Pulmonary artery endothelial cell (primary cell): ENCODE measurements at places on chromosomes 3 and 15. TPM values are rescaled to one million over a fixed set of nuclear protein-coding genes. Genes with fewer than 3 reads are reported as not detected.

DNA sequence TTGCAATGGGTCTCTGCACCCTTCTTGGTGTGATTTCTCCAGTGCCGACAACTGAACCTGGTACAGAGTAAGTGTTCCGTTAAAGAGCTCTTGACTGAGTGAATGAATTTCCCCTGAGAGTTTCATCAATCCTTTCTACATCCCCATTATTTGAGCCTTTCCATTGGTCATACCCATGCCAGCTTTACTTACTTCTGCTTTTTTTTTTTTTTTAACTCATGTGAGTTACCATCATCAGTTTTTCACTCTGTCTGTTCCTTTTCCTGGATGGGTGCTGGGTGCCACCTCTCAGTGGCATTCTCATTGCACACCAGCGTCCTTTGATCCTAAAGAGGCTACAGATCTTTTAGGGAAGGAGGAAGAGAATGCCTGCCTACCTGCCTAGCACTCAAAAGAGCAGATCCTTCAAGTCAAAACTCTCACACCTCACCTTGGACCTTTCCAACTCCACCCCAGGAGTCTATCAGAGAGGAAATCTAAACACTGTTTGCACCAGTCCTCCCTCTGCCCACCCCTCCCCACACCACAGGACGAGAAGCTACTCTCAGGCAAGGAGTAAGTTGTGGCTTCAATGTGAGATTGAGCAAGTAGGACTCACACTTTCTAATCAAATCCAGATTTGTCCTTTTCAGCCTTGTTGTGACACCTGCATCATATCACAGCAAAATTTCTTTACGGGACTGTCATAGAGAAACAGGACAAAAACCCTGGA lies 13.1 kb upstream of the USP3 start:
- DNase-seq: no peak

DNA sequence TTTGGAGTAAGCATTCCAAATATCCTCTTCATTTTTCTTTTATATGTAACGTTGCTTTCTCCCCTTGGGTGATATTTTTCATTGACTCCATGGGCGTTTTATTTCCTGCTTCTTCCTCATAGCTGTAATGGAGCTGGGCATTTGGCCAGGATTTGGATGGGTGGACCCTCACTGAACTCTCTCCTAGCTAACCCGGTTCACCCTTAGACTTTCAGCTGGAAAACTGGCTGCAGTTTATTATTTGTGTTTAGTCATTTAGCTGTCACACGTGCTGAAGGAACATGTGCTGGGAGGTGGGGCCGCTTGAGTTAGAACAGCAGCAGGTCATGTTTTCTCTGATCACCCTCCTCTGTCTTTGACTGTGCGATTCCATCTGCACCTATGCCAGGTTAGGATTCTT lies 407.6 kb downstream of the ZIC1 start:
- peak; percentile 51 for DNase-seq

DNA sequence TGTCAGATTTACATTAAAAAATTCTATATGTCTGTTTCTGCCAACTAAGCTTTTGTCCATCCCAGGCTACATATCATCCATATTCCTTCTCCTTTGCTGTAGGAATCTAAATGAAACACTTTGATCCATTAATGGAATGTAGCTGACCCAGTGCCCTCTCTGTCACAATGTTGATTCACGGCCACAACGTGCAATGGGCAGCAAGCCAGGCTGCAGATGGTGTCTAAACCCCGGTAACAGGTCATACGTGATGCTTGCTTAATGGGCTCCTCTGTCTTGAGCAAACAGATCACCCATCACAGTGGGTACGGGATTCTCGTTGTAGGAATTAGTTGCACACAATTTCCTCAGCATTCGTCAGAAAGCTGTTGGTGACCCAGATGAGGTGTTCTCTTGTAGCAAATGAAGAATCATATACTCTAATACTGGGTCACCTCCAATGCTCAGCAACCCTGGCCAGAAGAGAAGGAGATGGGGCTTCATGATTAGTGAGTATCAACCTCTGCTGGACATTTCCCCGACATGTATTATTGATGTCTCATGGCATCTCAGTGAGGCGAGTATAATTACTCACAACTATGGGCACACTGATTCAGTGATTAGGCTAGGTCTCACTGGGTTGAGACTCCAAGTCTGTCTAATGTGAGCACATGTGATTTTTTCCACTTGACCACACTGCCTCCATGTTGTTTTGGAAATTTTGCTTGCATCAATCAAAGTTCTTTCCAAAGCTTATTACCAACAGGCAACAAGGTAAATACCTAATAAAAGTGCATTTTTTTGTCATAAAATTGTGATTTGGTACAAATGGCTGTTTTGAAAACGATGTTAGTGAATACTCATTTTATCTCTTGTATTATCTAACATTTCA lies 12.9 kb upstream of the DCBLD2 start:
- no peak for DNase-seq

- no peak for DNase-seq
Observed at GRCh38 chr15:55628369-55628730, 40.2 kb upstream of the PYGO1 start.

DNA sequence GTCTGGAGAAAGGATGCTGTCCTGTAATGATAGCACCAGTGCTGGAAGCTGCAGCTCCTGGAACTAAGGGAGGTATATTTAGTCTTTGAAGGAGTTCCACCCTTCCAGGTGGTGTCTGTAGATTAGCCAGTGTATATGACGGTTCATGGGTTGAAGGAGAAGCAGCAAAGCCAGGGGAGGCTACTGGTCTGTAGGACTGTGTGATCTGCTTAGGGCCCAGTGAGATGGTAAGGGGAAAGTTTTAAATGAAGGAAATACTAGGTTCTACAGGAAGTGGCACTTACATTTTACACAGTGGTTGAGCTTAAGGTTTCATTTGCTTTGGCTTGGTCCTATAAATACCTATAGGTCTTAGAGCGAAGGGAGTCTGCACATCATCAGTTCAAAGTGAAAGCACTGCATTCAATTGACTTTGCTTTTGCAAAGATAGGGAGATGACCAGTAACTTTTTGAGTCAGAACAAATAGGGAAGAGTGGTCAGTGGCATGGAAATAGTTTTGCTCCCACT lies 5.6 kb downstream of the SLC25A38 start:
- no peak for DNase-seq

- DNase-seq: no peak
Observed at GRCh38 chr3:87298111-87298718, 21.8 kb upstream of the POU1F1 start.

The PARP3 gene
- 10.1 and 11.7 TPM in 2 replicates for total RNA-seq

The SRGAP3 gene
- 0.13 TPM in 1 of 2 replicates, not detected in the other for total RNA-seq

The PLA1A gene
- 0.28 and 0.92 TPM in 2 replicates for total RNA-seq

The CRYGS gene
- total RNA-seq: 1.1 and 1.4 TPM in 2 replicates
